ENCODE measurements at places on chromosomes 1 and 21. TPM values are rescaled to one million over a fixed set of nuclear protein-coding genes. Genes with fewer than 3 reads are reported as not detected.

The DYNLT4 gene
- total RNA-seq, result 1.7 TPM

The HAO2 gene
- total RNA-seq, result not detected

The CRP gene
- total RNA-seq, result not detected

The RHOU gene
- total RNA-seq, result 1.2 TPM

The FCER1G gene
- total RNA-seq, result not detected

The GBP4 gene
- total RNA-seq, result 0.55 TPM

The F11R gene
- 248 TPM for total RNA-seq

The PDC gene
- total RNA-seq, result not detected

The FAM3B gene
- 4.2 TPM for total RNA-seq

The RPS6KA1 gene
- 105 TPM for total RNA-seq

The SLC22A15 gene
- total RNA-seq, result 3.5 TPM

The RASSF5 gene
- 0.52 TPM for total RNA-seq

The MIB2 gene
- 68.2 TPM for total RNA-seq

The PDE4DIP gene
- total RNA-seq, result 173 TPM

The OLIG2 gene
- not detected for total RNA-seq

The SAMSN1 gene
- total RNA-seq, result 0.35 TPM

The SLC25A34 gene
- total RNA-seq, result 0.50 TPM

The PRELP gene
- 0.05 TPM for total RNA-seq

The HCRTR1 gene
- total RNA-seq, result not detected

The CTSK gene
- 1.7 TPM for total RNA-seq

The SPRR1A gene
- not detected for total RNA-seq

The TLR5 gene
- 0.17 TPM for total RNA-seq

The KRTAP15-1 gene
- total RNA-seq, result not detected

Measured in renal cortical epithelial cell (primary cell).